T-helper 17 cell (primary cell): ENCODE measurements at places on chromosomes 5 and 9. TPM values are rescaled to one million over a fixed set of nuclear protein-coding genes. Genes with fewer than 3 reads are reported as not detected.

PCDHA6 gene
- not detected for total RNA-seq

TNFAIP8 gene
- total RNA-seq, result 140 TPM

WWC1 gene
- total RNA-seq, result 5.4 TPM

MOB3B gene
- total RNA-seq, result 0.57 TPM

CNTNAP3B gene
- total RNA-seq, result 0.37 TPM

IL4 gene
- not detected for total RNA-seq

FBP2 gene
- not detected for total RNA-seq

HRCT1 gene
- not detected for total RNA-seq

PCDHGB7 gene
- not detected for total RNA-seq

ADGRV1 gene
- 0.44 TPM for total RNA-seq

CCDC69 gene
- total RNA-seq, result 82.5 TPM

CCDC180 gene
- 11.4 TPM for total RNA-seq

SLC28A3 gene
- total RNA-seq, result not detected

OR1J2 gene
- total RNA-seq, result 0.37 TPM

ANKRD55 gene
- 2.3 TPM for total RNA-seq

ADAMTS12 gene
- not detected for total RNA-seq

DOCK8 gene
- 187 TPM for total RNA-seq

CARD9 gene
- total RNA-seq, result 1.9 TPM

ESM1 gene
- total RNA-seq, result not detected

PAEP gene
- not detected for total RNA-seq

RBM18 gene
- total RNA-seq, result 25.9 TPM

C7 gene
- total RNA-seq, result not detected

OR13C8 gene
- total RNA-seq, result not detected

SCGB3A2 gene
- total RNA-seq, result not detected

GOLGA1 gene
- total RNA-seq, result 21.1 TPM

BARHL1 gene
- not detected for total RNA-seq

TXNDC8 gene
- not detected for total RNA-seq

BDP1 gene
- 38.7 TPM for total RNA-seq

DAB2IP gene
- not detected for total RNA-seq

TBCA gene
- 80.0 TPM for total RNA-seq

SH3GL2 gene
- total RNA-seq, result not detected

ITGA1 gene
- total RNA-seq, result 4.0 TPM

LMX1B gene
- not detected for total RNA-seq

PCDHA9 gene
- total RNA-seq, result not detected

CCL28 gene
- total RNA-seq, result 14.9 TPM

CHMP5 gene
- 23.3 TPM for total RNA-seq

C1QTNF2 gene
- total RNA-seq, result not detected

GPR151 gene
- total RNA-seq, result not detected

TNFSF8 gene
- 47.6 TPM for total RNA-seq
